ENCODE measurements at places on chromosomes 4 and X. TPM values are rescaled to one million over a fixed set of nuclear protein-coding genes. Genes with fewer than 3 reads are reported as not detected.

DNA sequence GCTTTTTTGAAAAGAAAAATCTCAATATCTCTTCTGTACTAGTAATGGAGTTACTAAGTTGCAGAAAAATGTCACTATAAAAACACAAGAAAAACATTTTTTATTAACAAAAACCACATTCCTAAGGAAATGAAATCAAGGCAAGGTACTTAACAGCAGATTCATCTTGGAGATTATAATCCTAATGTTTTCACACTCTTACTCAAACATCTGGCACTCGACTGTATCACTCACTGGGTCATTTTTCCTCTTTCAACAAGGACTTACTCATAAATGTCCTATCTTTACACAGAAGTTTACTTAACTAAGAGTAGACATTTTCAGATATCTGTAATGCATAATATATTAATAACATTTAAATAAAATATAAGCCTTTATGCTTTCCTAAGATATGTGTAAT is 216.6 kb downstream of the NR3C2 start:
- no peak for DNase-seq

PPP1R2C gene
- not detected for total RNA-seq

GRCh38 chr4:77493120-77493752 is 112.4 kb upstream of the CXCL13 start:
- no peak for DNase-seq

DNA sequence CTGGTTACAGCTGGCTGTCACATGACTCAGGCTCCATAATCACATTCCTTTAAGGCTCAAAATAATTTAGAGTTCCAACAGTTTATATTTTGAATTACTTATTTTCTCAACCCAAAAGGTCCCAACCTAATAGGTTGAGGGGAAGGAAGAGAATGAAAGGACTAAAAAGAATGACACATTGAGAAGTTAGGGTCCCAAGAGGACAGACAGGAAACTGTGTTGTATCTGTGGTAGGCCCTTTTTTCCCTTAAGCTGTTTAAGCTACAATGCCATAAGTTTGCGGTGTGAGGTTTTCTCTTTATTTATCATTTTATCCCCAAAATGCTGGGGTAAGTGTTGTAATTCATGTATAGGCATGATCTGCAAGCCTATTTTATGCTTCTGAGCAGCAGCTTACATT is 290.2 kb downstream of the ZNF674 start:
- DNase-seq, result no peak

GRCh38 chrX:15790769-15791290 is 546 bp downstream of the ZRSR2 start:
- DNase-seq, result no peak

PDCL2 gene
- not detected for total RNA-seq

All from glutamatergic neuron (in vitro differentiated cells).